ENCODE measurements at places on chromosomes 16 and 17.

DNA sequence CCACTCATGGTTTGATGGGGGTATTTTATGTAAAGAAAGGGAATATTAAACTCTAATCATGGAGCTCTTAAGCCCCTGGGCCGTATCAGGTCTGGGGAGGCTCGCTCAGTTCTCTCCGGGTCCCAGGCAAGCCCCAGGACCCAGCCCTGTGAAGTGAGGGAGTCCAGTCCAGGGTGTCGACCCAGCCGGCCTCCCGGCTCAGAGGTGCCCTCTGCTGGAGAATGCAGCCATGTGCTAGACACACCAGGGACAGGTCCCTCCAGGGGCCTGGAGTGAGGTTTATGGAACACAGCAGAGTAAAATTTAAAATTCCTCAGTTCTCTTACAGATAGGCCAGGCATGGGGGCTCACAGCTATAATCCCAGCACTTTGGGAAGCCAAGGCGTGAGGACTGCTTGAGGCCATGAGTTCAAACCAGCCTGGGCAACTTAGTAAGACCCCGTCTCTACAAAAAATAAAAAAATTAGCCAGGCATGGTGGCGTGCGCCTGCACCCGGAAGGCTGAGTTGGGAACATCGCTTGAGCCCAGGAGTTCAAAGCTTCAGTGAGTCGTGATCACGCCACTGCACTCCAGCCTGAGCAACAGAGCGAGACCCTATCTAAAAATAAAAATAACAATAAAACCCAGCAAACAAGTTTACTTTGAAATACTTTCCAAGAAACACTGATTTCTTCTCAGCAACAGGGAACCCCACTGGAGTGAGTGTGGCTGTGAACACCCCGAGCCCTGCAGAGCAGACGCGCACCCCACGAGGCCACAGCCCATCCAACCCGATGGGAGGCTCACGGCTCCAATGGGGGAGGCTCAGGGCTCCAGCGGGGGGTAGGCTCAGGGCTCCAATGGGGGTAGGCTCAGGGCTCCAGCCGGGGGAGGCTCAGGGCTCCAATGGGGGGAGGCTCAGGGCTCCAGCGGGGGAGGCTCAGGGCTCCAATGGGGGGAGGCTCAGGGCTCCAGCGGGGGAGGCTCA is 72.2 kb downstream of the ZNF778 start:
- DNase-seq, result peak; percentile 58

DNA sequence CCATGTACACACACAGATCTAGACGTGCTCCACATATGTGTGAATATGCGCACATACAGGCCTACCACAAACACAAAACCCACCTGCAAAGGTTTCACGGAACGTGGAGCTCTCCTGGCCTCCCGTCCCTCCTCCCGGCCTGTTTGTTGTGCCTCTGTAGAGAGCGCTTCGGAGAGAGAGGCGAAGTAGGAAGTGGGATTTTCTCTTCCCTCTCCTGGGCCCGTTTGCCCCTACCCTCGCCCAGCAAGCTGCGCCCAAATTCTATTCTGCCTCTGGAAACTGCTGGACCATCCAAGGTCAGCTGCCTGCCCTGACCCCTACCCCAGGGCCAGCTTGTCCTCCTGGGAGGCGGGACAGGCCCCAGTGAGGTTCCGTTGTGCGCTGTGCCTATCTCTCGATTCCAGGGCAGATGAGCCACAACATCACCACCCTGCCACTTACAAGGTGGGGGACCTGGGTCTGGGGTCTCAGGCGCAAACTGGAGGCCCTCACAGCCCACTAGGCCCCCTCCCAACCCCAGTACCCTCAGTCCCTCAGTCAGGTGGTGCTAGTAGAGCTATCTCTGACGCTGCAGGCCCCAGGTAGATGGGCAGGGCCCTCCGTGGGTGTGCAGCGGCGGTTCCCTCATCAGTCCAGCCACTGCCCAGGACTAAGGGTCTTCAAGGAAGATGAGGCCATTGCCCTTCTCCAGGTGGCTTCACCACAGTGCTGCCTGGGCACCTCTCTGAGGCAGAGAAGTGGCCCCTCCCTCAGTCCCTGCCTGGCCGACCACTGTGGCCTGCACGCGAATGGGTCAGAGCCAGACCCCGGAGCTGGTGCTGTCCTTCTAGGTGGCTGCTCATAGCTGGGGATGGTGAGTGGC is 54.2 kb downstream of the BEAN1 start:
- no peak for DNase-seq

DNA sequence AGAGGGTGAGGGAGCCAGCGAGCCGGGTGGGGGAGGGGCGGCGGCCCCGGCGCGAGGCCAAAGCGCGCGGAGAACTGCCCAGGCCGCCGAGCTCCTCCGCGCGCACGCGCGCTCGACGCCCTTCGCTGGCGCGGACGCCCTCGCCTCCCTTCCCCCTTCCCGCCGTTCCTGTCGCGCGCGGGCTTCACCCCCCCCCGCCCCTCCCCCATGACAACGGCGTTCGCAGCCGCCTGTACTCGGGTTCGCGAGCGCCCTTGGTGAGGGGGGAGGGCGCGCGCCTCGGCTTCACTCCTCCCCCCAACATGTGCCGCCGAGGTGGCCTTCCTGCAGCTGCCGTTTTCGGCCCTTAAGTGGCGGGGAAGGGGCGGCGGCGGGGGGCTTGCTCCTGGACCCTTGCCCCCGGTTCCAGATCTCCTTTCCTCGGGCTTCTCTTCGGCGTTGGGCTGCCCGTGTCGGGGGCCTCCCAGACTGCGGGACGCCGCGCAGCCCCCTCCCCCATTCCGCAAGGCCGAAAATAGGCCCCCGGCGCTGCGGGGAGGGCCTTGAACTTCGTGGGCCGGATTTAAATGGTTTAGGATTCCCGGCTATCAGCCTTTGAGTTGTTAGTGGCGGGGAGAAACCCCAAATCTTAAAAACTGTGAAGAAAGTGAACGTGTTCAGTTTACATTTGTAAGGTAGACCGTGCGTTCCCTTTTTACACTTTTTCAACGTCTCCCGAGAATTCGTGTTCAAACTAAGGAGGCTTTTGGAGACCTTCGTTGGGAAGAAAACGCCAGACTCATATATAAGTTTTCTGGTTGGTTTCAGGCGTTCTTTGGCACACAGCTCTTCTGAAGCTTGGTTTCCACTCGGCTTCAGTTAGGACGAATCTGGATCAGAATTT is 653 bp downstream of the SRRM2 start:
- DNase-seq, result peak; percentile 79

DNA sequence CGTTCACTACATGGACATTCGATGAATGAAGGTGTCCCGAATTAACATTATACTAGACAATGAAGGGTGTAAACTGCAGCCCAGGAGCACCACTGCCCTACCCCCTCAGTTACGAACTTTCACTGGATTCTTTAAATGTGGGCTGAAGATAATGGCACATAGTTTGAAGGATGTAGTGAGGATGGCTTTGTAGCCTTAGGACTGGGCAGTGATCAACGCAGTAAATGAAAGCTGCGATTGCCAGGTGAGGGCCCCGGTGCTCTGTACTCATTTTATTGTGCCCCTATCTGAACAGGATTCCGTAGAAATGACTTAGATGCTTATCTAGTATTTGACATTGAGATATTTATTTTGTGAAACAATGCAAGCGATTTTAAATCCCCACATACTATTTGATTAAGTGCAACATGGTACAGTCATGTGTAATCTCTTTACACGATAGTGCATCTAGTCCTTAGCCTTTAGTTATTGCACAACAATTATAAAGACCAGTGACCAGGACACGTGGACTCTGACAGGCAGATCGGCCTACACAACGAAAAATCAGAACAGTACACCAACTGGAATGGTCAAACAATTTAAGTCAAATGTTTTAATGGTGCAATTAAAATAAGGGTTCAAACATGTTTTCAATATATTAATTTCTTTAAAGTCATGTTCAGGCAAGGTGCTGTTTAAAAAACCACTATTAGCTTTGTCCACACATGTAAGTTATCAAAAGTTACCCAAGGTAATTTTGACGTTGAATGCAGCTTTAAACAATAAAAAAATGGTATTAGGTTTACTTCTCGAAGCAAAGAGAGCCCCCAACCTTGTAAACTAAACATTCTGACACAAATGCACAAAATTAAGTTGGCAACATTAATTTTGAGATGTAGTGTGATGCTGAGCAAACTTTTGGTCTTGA is 17.4 kb upstream of the ERN1 start:
- DNase-seq, result peak; percentile 66

GRCh38 chr17:36722121-36722902 is 120.9 kb downstream of the MRM1 start:
- DNase-seq, result peak; percentile 22

- no peak for DNase-seq
These were observed 91.6 kb upstream of the DNAH9 start for GRCh38 chr17:11506635-11507034.

GRCh38 chr16:21194771-21195301 is 16.5 kb downstream of the ZP2 start:
- peak; percentile 3 for DNase-seq

GRCh38 chr16:29312835-29313558 is 93.5 kb downstream of the NPIPB11 start:
- DNase-seq, result peak; percentile 54

DNA sequence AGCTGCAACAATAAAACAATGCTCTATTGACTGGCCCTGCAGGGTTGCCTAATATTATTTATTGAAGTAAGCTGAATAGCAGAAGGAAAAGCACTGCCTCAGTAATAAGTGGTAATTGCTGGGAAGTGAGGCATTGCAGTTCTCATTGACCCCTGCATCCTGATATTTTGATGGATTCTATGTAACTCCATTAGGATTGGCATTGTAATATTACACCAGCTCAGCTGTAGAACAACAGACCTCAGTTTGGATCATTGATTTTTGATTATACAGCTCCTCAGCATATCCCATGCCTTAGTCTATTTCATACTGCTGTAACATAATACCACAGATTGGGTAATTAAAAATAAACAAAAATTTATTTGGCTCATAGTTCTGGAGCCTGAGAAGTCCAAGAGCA is 650.6 kb upstream of the SALL1 start:
- DNase-seq, result no peak

DNA sequence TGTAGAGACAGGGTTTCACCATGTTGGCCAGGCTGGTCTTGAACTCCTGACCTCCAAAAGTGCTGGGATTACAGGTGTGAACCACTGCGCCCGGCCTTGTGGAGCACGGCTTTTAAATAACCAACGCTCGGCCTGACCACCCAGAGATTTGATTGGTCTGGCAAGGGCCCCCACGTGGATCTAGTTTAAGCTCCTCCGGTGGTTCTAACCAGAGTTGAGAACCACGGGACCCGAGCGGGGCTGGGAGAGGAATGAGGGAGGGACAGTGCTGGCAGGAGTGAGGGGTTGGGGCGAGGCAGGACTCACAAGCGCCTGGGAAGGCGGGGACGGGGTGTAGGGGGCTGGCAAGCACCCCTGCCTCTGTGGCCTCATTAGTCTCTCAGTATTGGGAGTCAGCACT is 3.0 kb downstream of the NLRC3 start:
- no peak for DNase-seq

GRCh38 chr17:9195961-9196670 is 174.8 kb downstream of the NTN1 start:
- no peak for DNase-seq

DNA sequence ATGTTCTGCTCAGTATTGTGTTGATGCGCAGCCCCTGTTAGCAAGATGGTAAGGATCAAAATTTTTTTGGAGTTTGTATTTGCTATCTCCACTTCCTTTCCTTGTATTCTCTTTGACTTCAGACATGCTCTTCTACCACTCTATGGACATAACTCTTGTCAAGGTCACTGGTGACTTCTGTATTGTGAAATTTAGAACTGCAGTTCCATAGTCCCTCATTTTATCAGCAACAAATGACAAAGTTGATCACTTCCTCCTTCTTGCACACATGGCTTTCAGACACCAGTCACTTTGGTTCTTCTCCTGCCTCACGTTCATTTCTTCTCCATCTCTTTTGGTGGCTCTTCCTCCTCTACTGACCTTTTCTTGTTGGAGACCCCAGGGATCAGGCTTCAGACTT is 21.1 kb downstream of the COX11 start:
- DNase-seq, result no peak

- peak; percentile 44 for DNase-seq
These were observed 43.5 kb downstream of the GRB7 start for GRCh38 chr17:39781031-39781860.

DNA sequence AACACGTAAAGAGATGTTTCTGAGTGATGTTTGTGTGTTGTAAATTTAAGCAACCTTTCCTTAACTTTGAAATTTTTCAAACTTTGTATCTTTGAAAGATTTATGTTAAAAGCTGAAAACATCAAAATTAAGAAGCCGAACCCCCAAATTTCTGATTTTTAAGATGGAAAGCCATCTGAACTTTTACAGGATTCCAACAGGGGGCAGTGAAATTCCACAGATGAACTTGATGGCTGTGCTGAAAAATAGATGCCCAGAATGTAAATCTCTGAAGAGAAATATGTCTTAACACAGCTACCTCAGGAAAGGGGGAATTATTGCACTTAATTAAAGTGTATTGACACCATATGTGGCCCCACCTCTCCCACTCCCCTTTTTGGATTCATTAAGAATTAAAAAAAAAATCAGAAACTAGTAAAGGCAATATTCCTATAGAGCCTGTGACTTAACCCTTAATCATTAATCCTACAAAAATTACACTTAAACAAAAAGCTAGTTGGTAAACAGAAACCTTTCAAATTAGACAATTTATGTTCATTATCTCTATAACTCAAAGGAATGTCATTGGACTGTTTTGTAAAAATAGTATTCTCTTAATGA is 597.9 kb downstream of the KCNJ2 start:
- peak; percentile 51 for DNase-seq

- no peak for DNase-seq
These were observed 11.8 kb downstream of the FCSK start for GRCh38 chr16:70465999-70466804.

- DNase-seq, result no peak
These were observed 44.3 kb upstream of the PVALEF start for GRCh38 chr17:81120695-81121621.

- DNase-seq, result no peak
These were observed 2.7 kb upstream of the PABPN1L start for GRCh38 chr16:88868974-88869672.

- peak; percentile 41 for DNase-seq
These were observed 26.9 kb downstream of the USP43 start for GRCh38 chr17:9672266-9672665.

DNA sequence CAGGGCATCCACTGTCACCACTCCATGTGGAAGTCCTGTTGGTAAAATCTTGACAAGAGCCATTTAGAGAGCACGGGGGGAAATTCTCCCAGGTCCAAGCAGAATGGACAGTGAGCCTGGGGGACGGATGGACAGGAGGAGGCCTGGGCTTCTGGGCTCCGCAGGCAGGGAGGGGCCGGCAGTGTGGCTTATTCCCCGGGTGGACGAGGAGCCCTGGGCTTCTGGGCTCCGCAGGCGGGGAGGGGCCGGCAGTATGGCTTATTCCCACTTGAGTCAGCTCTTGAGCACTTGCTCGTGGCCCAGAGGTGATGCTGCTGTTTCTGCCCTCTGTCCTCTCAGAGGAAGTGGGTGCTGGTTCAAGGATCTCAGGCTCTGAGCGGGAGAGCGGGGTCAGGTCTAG is 22.2 kb upstream of the RPL13 start:
- DNase-seq, result no peak

DNA sequence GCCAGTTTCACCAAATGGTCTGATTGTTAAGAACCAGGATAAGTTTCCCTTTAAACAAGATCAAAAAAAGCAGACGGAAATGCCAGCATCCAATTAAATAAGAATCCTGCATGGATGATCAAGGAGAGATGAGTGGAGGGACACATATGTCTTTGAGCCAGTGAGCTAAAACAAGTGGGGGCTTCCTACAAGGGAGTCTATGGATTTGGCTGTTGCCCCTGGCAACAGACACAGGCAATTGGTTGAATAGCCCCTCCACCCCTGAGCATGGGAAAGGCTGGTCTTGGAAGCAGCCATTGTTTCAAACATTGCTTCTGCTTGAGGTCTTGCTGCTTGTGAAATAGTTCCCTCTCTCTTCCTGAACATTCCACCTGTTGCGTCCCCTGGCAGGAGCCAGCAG is 374.7 kb upstream of the ERCC4 start:
- DNase-seq, result no peak

- DNase-seq, result no peak
These were observed 4.8 kb downstream of the CBLN1 start for GRCh38 chr16:49276646-49277385.

All from fibroblast of villous mesenchyme (primary cell).